Kidney (tissue), 22 donors: ENCODE measurements at places on chromosomes 2 and 18.

- H3K36me3 ChIP-seq: no peaks in the 10 kb centered on the region
- H3K27me3 ChIP-seq: no peaks in the 10 kb centered on the region
- no peak overlapping the region for H3K27ac ChIP-seq
- DNase-seq: no peak
Measured at GRCh38 chr2:63863707-63864106, 22.0 kb downstream of the UGP2 start.

DNA sequence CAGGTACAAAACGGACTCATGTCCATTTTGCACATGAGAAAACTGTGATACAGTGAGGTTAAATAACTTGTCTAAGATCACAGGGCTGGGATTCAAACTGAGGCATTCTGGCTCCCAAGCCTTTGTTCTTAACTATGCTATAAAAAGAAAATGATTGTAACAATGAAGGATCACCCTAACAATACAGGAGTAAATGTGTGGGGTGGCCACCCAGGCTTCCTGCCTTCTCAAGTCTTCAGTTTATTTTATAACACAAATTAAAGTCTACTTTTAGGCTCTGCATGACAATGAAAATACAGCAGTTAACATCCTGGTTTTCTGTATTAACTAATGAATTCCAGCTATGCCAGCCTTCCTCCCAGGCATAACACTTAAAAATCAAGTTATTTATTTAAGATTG is 7.6 kb downstream of the WDFY1 start:
- H3K36me3 ChIP-seq: no peaks in the 10 kb centered on the region
- no peaks in the 10 kb centered on the region for H3K27me3 ChIP-seq
- H3K4me1 ChIP-seq: peaks cover 21% of the 10 kb centered on the region

GRCh38 chr18:47407736-47408135 is 156.3 kb upstream of the SKOR2 start:
- H3K4me3 ChIP-seq: no peak overlapping the region
- no peaks in the 10 kb centered on the region for H3K4me1 ChIP-seq
- no peak overlapping the region for H3K27ac ChIP-seq
- DNase-seq: no peak

DNA sequence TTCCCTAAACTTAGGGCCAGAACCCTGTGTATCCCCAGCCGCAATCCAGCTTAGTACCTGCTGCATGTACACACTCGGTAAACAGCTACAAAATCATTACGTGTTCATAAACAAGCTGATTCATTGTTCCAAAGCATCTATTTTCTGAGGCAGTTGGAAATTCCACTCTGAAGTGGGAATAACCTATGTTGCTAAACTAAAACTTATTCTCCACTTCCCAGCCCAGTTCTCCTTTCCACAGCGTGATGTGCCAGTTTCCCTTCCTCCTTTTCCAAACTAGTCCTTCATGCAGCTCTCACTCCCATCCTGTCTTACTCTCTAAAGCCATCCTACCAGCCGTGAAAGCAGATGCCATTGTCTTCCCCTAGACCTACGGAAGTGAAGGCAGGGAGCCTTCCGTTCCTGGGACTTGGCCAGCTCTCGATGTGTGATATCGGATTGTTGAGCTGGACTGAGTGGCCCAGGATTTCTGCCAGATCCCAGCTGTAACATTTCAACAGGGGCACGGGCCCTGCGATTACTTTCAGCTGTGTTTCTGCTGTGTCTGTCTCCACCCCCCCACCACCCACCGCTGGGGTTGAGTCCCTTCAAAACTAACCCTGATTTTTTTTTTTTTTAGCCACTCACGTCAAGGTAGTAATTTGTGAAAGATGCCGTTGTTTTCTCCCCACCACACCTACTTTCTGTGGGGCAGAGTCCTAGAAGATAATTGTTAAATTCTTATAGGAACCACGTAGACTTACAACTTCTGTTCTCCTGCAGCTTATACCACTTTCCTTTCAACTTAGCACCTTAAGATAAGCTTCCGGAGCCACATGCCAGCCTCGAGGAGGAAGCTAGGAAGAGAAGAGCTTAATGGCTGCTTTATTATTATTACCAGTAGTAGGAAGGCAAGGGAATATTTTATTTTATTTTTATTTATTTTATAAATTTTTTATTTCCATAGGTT is 100.9 kb downstream of the CRIM1 start:
- H3K36me3 ChIP-seq: peaks cover 19% of the 10 kb centered on the region
- peak; percentile 85 for DNase-seq
- peaks cover 28% of the 10 kb centered on the region for H3K4me1 ChIP-seq
- H3K4me3 ChIP-seq: no peak overlapping the region

DNA sequence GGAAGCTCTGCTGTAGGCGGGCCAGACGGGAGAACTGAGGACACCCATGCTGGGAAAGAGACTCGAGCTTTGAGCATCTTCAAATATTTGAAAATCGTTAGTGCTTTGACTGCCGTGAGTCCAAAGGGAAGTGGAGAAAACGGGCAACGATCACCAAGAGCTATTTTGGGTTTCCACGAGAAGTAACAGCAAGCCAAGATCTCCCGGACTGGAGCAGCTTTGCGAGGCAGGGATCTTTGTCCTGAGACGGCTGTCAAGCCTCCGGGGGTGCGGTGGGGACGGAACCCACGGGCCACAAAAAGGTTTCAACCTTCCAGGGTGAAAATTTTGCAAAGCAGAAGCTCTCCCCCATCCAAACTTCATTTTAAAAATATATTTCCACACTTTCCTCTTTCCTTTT is 195.8 kb downstream of the NDUFA10 start:
- DNase-seq: no peak
- no peak overlapping the region for H3K27ac ChIP-seq
- H3K4me3 ChIP-seq: no peak overlapping the region
- H3K36me3 ChIP-seq: no peaks in the 10 kb centered on the region
- no peaks in the 10 kb centered on the region for H3K4me1 ChIP-seq
- H3K27me3 ChIP-seq: no peaks in the 10 kb centered on the region

GRCh38 chr2:231394211-231395141 is 1.0 kb upstream of the B3GNT7 start:
- DNase-seq: no peak
- H3K27ac ChIP-seq: no peak overlapping the region
- no peak overlapping the region for H3K4me3 ChIP-seq
- H3K4me1 ChIP-seq: no peaks in the 10 kb centered on the region
- H3K27me3 ChIP-seq: no peaks in the 10 kb centered on the region

DNA sequence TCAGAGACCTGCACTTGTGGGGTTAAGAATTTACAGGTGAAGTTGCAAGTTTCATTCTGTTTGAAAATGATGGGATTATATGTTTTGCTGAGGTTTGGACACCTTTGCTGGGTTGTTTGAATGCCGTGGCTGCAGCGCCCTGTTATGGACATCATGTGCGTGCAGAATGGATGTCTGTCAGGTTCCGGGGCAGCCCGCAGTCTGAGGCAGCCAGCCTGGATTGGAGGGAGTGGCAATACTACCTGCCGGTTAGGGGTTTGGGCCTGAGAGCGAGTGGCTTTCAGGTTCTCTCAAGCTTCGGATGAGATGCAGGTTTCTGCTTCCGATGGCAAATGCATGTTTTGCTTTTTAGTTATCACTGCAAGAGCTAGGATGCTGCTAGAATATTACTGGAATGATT is 1.1 kb downstream of the CASP8 start:
- H3K4me1 ChIP-seq: no peaks in the 10 kb centered on the region
- no peaks in the 10 kb centered on the region for H3K36me3 ChIP-seq
- H3K27me3 ChIP-seq: no peaks in the 10 kb centered on the region
- H3K4me3 ChIP-seq: no peak overlapping the region

- no peaks in the 10 kb centered on the region for H3K4me1 ChIP-seq
- H3K4me3 ChIP-seq: no peak overlapping the region
- no peaks in the 10 kb centered on the region for H3K36me3 ChIP-seq
Measured at GRCh38 chr18:59265246-59265973, 7.8 kb downstream of the RAX start.

DNA sequence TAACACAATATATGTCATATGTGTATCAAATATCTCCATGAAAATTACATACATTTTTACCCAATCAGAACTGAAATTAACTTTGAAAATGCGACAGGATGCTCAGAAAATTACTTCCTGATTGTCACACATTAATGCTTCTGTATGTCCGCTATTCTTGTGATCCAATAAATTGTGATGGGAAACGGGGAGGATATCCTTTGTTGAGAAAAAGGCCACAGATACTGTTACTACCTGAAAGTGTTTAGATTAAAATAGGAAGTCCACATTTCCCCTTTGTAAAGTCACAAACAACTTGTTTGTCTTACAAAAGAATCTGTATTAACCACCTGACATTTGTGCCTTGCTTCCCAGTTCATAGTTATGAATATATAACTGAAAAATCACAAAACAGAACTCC is 62.9 kb downstream of the NOL10 start:
- H3K27me3 ChIP-seq: no peaks in the 10 kb centered on the region
- H3K36me3 ChIP-seq: no peaks in the 10 kb centered on the region
- no peak for DNase-seq
- H3K27ac ChIP-seq: no peak overlapping the region
- H3K4me1 ChIP-seq: no peaks in the 10 kb centered on the region
- no peak overlapping the region for H3K4me3 ChIP-seq

DNA sequence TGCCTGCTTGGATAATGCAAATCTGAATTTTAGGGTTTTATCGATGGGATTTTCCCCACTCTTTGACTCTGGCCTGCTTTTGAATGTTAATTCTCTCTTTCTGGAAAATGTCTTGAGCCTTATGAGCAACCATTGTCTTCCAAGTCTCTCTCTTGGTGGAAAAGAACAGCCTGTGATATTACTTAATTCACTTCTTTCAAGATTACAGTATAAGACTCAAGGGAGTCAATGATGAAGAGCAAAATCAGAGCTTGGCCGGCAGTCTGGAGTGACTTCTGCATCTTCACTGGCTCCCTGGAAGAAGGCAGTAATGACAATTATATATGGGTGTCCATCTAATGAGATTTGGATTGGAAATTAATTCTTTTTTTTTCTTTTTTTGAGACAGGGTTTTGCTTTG is 122.9 kb upstream of the ZEB2 start:
- no peaks in the 10 kb centered on the region for H3K36me3 ChIP-seq
- DNase-seq: no peak
- no peak overlapping the region for H3K27ac ChIP-seq
- no peak overlapping the region for H3K4me3 ChIP-seq
- H3K4me1 ChIP-seq: peaks cover 2% of the 10 kb centered on the region

DNA sequence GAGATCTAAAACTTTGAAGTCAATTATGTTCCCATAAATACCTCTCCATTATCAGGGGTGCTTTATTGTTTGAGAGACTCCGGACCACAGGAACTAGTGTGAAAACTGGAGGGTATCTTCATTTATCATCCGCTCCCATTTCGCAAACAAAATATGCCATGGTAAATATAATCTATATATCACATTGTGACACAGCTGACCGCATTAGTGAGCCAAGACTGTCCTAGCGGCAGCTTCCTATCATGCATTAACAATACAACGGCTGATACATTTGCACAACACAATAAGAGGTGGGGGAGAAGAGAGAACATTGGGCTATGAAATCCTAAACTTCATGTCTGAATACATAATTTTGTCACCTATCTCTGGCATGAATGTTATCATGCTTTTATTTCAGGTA is 29.5 kb downstream of the BCL11A start:
- H3K4me1 ChIP-seq: no peaks in the 10 kb centered on the region
- no peaks in the 10 kb centered on the region for H3K27me3 ChIP-seq
- no peak for DNase-seq
- H3K4me3 ChIP-seq: no peak overlapping the region

DNA sequence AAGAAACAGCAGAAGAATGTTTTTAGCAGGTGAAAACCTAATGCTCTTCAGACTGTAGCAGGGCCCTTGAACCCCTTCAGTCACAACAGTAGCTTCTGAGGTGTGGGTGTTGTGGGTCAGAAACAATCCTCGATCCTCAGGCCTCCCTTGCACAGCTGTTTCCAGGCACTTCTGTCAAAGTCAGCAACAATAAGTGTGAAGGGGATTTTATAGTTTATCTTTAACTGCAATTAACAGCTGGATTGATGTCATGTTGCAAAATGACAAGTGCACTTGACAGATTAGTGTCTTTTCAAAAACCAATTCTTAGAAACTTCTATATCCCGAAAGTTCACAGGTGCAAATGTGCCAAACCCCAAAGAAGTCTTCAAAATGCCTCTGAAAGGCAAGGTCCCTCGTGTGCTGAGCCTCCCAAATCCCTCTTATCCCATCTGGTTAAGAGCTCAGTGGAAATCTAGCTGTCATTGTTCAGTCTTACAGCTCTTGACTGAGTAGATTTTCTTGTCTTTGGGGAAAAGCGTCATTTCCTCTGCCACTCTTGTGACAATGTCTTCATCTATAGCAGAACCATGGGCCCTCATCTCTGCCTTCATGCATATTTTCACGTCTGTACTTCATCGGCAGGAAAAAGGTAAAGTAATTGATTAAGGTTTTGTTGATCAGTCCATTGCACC is 29.6 kb downstream of the M1AP start:
- H3K27me3 ChIP-seq: no peaks in the 10 kb centered on the region
- no peaks in the 10 kb centered on the region for H3K36me3 ChIP-seq
- H3K27ac ChIP-seq: no peak overlapping the region

DNA sequence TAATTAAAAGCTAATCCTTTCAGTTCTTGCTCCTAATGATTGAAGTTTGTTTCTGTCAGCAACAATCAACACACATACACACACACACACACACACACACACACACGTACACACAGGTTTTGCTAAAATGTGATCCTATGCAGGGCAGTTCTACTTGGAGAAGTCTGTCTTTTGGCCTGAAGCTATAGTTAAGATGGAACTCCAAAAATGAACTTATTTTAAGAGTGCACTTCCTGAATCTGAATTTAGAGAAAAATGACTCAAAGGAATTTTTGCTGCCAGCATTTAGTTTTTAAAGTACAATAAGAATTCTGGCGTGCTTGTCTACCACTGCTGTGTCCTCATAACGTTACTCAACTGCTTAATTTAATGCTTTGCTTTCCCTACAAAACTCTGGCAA is 6.6 kb downstream of the GALNT5 start:
- no peak overlapping the region for H3K27ac ChIP-seq
- no peaks in the 10 kb centered on the region for H3K27me3 ChIP-seq
- no peak overlapping the region for H3K4me3 ChIP-seq

DNA sequence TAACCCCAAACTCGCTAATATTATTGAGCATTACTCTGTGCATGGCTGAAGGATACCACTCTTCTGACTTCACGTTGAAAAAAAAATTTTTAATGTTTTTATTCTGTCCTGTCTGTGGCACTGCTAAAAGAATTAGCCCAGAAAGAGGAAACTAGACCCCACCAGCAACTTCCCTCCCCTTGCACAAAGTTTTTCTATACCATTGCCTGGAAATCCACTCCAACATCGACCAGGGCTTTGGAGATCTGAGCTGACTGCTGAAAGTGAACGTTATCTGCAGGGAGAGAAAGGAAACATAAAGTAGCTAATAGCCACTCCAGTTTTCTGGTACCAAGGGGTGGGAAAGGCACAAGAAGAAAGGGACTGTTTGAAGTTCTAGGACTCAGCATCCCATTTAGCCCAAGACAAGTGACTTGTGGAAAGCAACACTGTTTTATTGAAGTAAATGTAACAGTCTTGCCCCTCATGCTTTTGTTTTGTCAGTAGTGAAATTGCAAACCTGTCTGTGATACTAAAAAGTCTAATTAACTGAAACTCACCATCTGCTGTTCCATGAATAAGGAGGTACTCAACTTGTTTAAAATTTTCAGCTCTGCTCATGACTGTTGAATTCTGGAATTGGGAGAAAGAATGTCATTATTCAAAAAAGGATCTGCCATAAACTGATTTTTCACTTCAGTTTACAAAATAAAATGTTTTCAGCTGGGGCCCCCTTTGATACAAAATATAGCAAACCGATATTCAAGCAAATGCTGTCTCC is 79.1 kb downstream of the DPP4 start:
- H3K4me1 ChIP-seq: no peaks in the 10 kb centered on the region
- H3K4me3 ChIP-seq: no peak overlapping the region
